ENCODE measurements at places on chromosomes 16 and 17.
A peak's percentile ranks its signal among the peaks of the same experiment; 100 is the strongest.

DNA sequence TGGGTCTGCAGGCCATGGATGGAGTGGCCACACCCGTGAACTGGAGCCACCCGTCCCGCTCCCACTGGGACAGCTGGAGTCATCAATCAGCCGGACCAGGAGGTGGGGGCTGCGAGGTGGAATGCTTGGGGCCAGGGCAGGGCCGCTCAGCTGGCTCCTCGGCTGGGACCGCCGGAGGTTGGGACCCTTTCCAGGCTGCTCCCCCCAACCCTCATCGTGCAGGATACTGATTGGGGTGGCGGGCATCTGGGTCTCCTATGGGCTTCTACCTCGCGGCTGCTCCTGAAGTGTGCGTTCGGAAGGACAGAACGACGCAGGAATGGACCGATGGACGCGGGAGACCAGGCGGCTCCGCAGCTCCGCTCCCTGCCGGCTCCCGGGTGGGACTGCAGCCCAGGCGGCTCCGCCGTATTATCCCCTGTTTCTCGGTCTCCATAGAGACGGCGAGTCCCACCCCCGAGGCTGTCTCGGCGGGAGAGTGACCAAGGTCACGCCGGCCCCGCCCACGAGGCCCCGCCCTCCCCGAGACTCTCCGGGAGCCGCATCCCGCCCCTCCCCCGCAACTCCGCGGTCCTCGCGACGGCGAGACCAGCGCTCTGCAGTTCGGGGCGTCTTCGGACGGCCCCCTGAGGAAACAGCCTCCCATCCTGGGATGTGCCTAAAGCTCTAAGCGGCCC, at the start of gene TPPP3:
Gene TPPP3 (minus strand): TSS at position 388 of the 677 bp plus-strand sequence. CDS start 2,387 bp downstream, outside the sequence.
- peak; percentile 16 for DNase-seq

- no peak for DNase-seq
Observed at GRCh38 chr17:80503031-80503430, 26.6 kb upstream of the NPTX1 start.

GRCh38 chr16:77838597-77839255, 50.4 kb downstream of the VAT1L start:
- no peak for DNase-seq

- no peak for DNase-seq
Observed at GRCh38 chr16:57843400-57843799, 41.1 kb upstream of the KIFC3 start.

- DNase-seq: no peak
Observed at GRCh38 chr16:2438121-2438520, 8.9 kb downstream of the CCNF start.

DNA sequence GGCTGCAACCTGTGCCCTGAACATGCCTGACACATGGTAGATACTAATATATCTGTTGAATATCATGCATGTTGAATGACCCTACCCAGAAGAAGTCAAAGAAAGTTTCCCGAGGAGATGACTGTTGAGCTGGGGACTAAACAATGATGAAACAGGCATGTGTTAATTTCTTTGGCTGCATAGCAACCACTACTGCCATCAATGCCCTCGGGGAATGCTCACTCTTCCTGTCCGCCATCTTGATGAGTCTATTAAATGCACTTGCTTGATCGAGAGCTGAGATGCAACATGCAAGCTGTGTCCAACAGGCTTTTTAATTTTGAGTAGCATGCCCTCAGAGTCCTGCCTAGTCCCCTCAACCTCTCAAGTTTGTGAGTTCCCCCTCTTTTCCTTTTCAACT, 31.3 kb downstream of the GRIN2A start:
- DNase-seq: no peak

DNA sequence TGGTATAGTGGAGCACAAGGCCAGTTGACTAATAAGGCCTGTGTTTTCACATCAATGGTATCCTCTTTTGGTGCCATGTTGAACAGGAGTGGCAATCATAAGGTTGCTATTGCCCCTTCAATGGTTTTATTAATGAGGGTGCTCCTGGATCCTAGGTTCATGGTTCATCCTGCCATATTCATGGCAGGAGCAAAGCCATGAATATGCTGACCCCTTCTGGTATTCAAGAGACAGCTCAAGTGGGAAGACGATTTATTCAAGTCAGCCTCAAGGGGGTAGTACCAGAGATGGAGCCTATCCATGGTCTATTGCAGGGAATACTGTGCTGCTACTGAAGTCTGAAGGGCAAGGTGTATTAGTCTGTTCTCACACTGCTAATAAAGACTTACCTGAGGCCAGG, 2.6 kb downstream of the ABCA9 start:
- DNase-seq: no peak

- DNase-seq: no peak
Observed at GRCh38 chr16:66366433-66367299, at the start of gene CDH5. CDH5 (plus strand) TSS chr16:66366691; CDS start chr16:66379338, 12,647 bp downstream.

DNA sequence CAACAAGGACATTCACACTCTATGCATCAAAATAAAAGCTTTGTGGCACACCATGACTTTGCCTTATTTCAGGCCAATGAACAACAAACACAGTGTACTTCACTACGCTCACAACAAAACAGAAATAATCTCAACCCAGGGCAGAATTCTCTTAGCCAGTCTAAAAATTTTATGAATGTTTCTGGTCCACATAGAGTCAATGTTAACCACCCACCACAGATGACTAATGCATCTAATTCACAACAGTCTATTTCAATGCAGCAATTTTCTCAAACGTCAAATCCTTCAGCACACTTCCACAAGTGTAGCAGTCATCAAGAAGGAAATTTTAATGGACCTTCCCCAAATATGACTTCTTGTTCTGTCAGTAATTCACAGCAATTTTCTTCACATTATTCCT, 101.7 kb downstream of the CHD9 start:
- no peak for DNase-seq

DNA sequence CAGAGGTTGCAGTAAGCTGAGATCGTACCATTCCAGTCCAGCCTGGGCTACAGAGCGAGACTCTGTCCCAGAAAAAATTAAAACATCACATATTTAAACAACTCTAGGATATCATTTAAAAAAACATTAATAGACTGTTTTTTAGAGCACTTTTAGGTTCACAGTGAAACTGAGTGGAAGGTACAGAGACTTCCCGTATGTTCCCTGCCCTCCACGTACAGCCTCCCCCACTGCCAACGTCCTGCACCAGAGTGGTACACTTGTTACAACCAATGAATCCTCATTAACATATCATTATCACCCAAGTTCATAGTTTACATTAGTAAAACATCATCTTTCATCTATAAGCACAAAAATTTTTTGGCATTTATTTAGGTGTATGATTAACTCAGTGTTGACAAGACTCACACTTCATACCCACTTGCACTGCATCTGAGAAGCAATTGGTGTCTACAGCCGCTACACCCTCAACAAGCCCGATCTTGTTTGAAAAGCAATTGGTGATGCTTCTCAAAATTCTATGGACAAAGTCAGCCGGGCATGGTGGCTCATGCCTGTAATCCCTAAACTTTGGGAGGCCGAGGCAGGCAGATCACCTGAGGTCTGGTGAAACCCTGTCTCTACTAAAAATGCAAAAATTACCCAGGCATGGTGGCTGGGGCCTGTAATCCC, 39.9 kb upstream of the STH start:
- no peak for DNase-seq

- DNase-seq: peak; percentile 0
Observed at GRCh38 chr17:12545877-12546513, 119.7 kb upstream of the MYOCD start.

GRCh38 chr17:9241371-9241712, 220.0 kb downstream of the NTN1 start:
- no peak for DNase-seq

- no peak for DNase-seq
Observed at GRCh38 chr16:3999479-4000325, 116.5 kb downstream of the ADCY9 start.

GRCh38 chr16:65660390-65660789, 538.5 kb upstream of the CDH11 start:
- DNase-seq: no peak

GRCh38 chr17:38867179-38867967, 2.5 kb upstream of the LASP1 start:
- peak; percentile 64 for DNase-seq

DNA sequence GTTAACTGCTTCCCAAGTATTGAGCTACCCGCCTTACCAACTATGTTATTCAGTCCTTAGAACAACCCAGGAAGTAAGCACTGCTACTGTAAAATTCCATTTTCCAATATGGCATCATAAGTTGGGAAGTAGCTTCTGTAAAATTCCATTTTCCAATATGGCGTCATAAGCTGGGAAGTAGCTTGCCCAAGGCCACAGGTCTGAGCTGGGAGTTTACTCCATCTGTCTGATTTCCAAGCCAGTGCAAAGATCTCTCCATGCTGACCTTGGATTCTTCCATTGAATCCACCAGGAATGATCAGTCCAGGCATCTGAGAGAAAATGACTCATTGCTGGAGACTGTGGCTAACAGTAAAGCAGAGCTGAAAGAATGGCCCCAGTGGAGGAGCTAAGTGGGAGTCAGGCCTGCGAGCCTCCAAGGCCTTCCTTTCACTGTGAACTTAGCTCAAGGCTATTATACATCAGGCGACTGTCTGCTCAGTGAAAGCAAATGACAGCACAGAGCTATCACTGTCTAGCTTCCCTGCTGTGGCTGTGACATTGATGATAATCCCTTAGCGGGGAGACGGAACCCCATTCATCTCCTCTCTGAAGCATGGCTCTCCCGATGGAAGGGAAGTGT, 430.4 kb downstream of the HAPSTR1 start:
- no peak for DNase-seq

DNA sequence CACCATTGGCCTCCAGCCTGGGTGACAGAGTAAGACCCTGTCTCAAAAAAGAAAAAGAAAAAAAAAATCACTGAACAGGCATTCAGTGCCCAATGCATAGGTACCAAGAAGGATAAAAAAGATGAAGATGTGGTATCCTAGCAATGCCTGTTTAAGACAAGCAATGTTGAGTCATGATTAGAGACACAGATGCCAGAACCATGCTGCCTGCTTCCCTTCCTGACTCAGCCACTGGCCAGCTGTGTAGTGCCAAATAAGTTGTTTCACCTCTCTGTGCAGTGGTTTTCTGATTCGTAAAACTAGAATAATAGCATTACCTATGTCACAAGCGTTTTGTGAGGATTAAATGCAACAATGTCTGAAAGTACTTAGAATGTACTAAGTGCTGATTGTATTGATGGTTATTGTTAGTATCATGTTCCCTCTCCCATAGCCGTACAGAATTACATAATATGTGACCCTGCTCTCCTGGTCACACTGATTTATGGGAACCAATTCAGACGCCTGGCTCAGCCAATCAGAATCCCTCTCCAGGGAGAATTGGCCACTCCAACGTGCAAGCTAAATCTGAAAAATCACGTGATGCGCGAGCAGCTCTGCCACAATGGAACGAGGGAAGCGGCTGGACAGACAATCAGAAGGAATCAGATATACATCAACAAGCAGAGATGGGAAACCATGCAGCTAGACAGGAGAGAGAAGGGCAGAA, 241.9 kb downstream of the SLC39A11 start:
- DNase-seq: no peak
